ENCODE measurements at places on chromosomes 4 and X.

DNA sequence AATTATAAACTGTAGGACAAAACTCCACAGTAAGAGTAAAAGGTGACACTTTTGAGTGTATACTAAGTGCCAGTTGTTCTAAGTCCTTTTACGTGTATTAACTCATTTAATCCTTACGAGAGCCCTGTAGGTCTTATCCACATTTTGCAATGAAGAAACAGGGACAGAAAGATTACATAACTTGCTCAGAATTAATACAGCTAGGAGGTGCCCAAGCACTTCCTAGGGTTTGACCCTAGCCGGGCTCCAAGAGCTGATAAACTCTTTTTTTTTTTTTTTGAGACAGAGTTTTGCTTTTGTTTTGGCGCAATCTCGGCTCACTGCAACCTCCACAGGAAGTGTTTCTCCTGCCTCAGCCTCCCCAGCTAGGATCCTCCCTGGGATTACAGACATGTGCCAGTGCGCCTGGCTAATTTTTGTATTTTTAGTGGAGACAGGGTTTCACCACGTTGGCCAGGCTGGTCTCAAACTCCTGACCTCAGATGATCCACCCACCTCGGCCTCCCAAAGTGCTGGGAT, 110.4 kb downstream of the UBE2K start:
- no peak for DNase-seq

- peak; percentile 45 for DNase-seq
Measured at GRCh38 chr4:55635741-55636655, at the start of gene NMU. Gene NMU (minus strand): TSS chr4:55636298. CDS start chr4:55636192, 106 bp downstream.

GRCh38 chr4:16384576-16384975, 158.3 kb upstream of the TAPT1 start:
- no peak for DNase-seq

DNA sequence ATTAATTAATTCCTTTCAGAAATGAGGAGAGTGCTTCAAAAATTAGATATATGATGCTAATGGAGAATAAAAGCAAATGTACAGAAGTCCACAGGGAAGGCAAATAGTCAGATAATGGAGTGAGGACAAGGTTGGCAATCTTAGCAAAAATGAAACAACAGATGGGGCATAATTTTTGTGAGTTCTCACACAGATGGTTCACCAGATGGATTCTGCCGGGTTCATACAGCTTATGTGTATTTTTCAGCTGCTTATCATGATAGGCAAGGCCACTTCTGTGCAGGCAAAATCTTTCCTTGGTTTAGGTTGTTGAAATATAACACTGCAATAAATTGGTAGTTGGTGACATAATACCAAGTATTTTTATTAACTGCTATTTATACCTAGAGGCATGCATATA, 1539.0 kb upstream of the IGFBP7 start:
- no peak for DNase-seq

GRCh38 chr4:83124111-83124780, 9.7 kb upstream of the PLAC8 start:
- no peak for DNase-seq

DNA sequence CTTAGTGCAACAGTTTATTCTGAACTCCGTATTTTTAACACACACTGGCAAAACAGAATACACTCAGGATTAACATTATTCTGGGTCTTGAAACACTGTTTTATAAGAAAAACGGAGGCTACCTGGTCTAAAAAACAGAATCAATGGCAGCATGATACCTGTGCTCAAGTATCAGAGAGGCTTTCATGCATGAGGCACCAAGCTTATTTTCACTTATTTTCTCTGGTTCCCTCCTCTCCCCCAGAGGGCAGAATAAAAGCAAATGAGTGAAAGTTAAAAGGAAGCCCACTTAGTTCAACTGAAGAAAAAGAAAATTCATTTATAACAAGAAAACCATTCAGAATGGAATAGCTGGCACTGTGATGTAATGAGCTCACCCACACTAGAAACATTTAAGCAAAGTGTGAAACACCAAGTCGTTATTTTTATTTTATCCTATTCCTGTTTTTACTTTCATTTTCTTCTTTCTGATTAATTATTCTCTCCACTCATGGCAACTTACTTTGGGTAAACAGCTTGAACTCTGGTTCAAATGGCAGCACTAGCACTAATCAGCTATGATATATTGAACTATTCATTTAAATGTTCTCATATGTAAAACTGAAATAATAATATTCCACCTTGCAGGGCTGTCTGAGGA, 211.8 kb downstream of the PPP3CA start:
- no peak for DNase-seq

- DNase-seq = peak; percentile 24
Measured at GRCh38 chrX:108091878-108092291, 307 bp downstream of the ATG4A start.

DNA sequence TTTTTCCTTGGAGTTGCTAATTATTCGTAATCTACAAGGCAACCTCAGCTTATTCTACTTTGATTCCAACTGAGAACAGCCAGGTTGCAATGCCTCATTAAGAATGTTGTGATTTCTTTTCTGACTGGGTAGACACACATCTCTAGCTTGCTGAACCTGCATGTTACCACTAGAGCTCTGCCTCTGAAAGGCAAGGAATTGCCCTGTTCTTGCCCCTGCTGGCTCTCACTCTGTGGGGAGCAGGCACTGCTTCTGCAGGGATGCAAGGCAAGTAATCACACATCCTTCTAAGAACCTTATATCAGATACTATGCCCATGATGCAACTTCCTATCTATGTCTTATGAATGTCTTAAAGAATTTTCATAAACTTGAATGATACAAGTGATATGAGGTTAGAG, 503.2 kb downstream of the PACRGL start:
- DNase-seq = no peak

DNA sequence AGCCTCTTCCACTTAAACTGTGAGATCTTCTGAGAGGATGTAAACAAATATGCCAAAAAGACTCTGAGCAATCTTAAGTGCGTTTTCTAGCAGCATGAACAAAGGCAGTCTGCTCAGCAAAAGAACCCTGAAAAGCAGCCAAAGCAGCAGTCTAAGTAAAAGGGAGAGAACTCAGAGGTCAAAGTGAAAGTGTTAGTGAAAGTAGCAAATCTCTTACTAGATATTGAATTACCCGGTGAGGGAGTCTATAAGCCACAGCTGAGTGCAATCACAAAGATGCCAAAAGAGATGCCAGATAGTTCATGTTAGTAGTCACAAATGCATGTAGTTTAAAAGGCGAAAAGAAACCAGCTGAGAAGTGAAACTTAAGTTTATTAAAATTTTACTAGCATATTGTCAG, 7.9 kb upstream of the GNRHR start:
- DNase-seq = no peak

DNA sequence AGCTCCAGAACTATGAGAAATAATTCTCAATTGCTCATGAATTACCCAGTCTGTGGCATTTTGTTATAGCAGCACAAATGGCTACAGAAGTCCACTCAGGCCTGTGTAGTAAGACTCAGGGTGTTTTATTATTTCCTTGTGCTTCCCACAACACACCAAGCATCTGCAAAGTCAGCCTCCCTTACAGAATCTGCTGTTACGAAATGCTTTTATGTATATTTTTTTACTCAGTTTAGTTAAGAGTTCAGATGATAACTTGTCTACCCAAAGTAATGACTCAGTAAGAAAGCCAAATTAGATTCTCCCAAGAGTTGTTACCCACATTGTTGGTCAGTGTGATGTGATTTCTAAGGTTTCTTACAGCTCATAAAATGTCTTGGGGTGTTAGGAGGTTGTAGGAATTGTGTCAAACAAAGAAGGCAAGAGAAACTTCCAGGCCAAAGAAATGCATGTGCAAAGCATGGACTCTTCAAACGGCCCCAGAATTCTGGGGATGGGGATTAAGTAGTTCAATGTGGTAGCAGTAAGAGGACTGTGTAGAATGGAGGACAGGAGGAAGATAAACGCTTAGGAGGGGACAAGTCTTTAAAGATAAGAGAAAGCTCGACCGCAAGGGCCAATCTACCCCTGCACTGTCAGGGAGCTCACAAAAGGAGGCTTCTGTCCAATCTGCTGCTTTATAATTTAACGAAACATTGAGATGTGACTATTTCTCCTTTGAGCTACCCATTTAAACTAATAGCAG, 35.4 kb upstream of the TMEM184C start:
- DNase-seq = no peak

DNA sequence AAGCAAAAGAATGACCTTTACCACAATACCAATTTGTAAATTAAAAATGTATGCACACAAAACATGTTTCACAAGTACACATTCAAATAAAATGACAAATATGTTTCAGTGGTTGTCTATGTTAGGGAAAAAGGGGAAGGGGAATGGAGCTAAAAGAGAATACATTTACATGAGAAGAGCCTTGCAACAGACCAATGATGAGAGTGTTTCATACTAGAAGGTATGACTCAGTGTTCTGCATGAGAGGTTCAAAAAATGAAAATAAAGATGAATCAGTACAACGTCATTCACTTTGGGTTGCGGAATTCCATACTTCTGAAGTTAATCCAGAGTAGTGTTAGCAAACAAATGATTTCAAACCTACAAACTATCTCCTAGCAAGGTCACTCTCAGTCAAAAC, 51.7 kb downstream of the RPGR start:
- no peak for DNase-seq

DNA sequence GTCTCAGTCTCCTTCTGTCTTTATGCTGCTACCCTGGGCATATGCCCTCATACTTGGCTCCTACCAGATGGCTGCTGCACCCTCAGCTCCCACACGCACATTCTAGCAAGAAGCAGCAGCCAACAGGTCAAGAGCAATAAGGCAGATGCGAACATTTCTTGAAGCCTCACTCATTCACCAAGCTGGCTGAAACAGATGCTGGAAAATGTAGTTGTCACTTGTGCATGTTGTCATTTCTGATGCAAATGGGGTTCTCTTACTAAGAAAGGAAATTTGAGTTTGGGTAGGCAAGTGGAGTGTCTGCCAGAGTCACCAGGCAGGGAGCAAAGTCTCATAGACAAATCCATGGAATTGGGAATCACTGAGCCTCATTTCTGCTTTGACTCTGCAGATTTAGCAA, 57.4 kb upstream of the SORBS2 start:
- DNase-seq = no peak

DNA sequence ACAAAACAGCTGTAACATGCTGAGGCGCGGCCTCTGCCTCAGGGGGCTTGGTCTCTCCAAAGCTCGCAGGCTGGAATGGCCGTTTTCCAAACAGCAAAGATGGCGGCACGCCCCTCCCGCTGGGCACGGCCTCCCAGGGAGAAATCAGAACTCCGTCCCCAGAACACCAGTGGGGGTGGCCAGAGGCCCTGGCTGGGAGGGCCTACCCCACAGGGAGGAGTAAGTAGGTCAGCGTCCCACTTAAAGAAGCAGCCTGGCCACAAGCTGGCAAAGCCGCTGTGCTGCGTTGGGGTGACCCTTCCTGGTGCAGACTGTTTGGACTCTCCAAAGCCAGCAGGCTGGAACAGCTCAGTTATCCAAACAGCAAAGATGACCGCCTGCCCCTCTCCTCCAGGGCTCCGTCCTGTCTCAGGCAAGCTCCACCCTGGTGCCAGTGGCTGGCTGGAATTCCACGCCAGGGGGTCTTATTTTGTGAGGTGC, 862.8 kb downstream of the TRIML1 start:
- DNase-seq = no peak

GRCh38 chr4:123893011-123893981, 496.7 kb downstream of the SPRY1 start:
- no peak for DNase-seq

DNA sequence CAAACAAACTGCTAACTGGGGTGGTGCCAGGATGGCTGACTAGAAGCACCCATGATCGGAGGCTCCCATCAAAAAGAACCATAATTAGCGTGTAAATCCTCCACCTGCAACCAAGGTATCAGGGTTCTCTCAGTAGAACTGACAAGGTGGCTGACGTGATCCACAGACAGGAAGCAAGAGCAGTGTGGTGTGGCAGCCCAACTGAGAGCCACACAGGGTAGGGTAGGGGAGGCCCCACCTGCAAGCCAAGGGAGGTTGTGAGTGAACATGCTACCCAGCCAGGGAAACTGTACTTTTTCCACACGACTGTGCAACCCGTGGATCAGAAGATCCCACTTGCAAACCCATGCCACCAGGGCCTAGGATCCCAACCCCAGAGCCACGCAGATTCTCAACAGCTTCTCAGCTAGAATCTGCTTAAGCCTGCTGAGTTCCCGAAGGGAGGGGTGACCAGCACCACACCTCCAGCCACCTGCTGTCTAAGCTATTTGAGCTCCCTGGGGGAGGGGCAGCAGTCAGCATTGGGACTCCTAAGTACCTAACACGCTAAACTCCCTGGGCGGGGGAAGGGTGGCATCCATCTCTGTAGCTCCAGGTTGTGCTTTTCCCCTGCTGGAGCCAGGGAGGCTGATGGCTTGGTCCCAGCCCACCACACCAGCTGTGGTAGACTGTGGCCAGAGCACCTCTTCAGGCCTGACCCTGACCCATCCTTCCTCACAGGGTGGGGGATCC, 425.1 kb downstream of the GPM6A start:
- no peak for DNase-seq

- no peak for DNase-seq
Measured at GRCh38 chr4:164192844-164193243, 561.1 kb upstream of the SMIM31 start.

DNA sequence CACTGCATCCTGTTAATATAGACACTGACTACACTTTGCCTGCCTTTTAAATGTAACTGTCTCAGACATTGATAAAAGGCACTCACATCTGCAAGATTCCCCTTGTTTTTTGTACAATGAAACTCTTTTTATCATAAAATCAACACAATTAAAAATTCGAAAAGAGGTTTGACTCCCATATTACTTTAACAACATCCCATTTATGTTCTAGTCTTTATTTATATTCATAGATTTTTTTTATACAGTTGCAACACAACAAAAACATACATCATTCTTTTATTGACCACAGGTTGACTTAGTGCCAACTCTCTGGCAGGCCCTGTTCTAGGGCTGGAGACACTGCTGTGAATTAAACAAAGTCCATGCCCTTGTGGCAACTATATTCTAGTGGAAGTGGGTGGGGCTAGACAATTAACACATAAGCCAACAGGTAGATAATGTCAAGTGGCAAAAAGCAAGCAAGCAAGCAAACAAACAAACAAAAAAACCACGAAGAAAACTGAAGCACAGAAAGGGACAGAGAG, 36.8 kb downstream of the ANK2 start:
- no peak for DNase-seq

GRCh38 chrX:19514791-19515614, at the start of gene MAP3K15:
Gene MAP3K15 (minus strand): TSS chrX:19515508. CDS start chrX:19515261, 247 bp downstream.
- peak; percentile 19 for DNase-seq

- no peak for DNase-seq
Measured at GRCh38 chr4:97587912-97588311, 555.4 kb downstream of the STPG2 start.

DNA sequence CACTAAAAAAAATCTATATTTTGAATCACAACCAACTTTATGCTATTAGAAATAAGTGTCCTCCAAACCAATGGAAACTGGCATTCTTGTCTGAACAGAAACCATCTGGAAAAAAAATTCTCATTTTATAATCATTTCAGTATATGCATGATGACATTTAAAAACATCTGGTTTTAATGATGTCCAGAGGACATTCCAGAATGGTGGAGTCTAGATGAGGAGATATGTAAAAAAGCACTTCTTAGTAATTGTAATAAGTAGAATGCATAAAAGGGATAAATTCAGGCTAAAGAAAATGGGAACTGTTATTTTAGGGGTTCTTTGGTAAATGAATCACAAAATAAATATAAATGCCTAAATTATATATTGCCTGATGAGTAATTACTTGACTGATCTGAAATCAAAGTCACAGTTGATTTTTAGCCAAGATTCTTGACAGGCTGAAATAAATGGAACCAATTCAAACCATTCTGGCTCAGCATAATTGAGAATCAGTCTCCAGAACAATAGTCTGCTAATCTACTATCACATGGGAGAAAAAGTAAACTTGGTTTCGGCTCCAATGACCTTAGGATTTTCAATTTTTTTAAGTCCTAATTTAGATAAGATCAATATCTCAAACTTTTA, 636.6 kb downstream of the FAT4 start:
- DNase-seq = no peak

Measured in activated naive CD8-positive, alpha-beta T cell treated with anti-CD3 and anti-CD28 coated beads, Interleukin-2, amount 50 U/mL, for 24 hours (primary cell).